Stimulated activated CD4-positive, alpha-beta T cell treated with anti-CD3 and anti-CD28 coated beads, Interleukin-12 subunit alpha, Interleukin-12 subunit beta, amount 100 ng/mL, for 4 hours (primary cell): ENCODE measurements at places on chromosomes 13 and 19.

DNA sequence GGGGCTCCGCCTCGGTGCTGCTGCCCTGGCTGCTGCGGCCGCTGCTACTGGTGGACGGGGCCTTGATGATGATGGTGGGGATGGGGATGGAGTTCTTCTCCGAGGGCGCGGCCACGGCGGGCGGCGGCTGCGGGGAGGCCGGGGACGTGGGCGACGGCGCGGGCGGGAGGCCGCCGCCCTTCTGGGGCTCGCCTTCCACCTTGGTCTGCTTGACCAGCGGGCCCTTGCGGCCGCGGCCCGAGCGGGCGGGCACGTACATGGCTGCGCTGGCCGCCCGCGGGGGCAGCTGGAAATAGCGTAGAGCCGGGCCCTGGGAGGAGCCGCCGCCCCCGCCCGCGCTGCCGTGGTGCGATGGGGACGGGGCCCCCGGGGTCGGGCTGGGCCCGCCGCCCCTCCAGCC lies 19.2 kb downstream of the C19orf81 start:
- DNase-seq = no peak

GRCh38 chr19:13712767-13713201 lies 51.5 kb upstream of the MRI1 start:
- no peak for DNase-seq

DNA sequence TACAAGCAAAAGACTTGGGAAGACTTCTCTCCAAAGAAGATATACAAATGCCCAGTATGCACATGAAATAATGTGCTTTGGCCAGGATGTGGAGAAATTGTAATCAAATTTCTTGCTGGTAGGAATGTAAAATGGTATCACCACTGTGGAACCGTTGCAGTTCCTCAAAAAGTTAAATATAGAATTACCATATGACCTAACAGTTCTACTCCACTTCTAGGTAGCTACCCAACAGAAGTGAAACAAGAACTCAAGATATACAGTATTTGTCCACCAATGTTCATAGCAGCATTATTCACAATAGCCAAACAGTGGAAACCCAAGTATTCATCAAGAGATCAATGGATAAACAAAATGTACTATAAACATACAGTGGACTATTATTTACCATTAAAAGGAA lies 95.0 kb upstream of the KLF5 start:
- no peak for DNase-seq

DNA sequence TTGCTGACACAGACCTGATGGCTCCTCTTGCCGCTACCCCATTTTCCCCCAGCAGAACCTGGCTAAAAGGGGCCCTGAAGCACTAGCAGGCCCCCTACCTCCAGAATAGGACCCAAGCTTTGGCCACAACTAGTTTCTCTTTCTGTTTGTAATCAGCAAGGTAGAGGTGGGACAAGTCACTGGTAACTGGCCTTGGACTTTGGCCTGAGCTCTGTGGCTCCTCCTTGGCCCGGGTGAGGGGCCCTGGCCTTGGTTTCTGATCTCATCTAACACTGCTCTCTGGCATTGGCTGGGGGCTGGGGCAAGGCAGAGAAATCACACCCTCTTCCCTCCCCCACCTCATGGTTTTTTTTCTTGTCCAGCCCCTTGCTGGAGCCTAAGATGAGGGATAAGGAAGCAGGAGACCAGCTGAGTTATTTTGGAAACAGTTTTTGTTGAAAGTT lies 2.1 kb downstream of the CALM3 start:
- DNase-seq = no peak

DNA sequence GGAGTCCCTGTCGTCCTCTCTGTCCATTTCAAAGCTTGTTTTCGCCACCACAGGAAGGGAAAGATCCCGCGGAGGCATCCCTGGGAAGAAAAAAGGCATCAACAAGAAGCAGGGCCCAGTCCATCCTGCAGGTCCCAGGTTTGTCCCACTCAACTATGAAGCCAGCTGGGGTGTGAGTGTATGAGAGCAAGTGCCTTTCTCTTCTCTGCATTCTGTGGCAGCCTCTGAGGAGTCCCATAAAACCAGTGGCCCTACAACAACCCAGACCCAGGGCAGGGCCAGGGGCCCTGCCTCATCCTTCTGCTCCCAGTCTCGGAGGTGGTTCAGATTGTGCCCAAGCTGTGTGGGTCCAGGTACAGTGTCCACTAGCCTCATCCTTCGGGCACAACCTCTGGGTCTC lies 18.9 kb downstream of the PEG3 start:
- DNase-seq = no peak

DNA sequence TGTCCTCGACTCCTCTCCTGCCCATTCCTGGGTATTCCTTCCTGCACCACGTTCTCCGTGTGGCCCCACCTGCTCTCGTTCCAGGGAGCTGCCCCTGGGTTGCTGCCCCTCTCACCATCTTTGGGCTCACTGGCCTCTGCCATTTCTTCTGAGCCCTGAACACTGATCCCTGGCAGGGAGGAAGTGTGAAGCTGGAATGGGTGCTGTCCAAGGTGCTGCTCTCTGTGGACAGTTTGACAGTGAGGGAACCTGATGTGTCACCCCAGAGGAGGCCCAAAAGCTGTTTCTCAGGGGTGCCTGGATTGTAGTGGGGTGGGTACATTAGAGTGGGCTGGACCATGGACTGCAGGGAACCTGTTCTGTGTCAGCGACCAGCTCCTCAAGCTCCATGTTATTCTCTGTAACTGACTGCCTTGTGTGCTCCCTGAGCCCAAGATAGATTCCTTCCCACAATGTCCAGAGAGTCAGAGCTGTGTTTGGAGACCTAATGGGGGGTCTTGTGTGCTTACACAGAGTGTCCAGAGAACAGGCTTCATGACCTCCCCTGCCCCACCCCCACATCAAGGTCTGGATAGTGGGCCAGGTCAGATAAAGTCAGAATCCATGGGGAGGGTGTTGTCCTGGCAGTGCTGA lies 7.2 kb upstream of the CEACAM8 start:
- no peak for DNase-seq

DNA sequence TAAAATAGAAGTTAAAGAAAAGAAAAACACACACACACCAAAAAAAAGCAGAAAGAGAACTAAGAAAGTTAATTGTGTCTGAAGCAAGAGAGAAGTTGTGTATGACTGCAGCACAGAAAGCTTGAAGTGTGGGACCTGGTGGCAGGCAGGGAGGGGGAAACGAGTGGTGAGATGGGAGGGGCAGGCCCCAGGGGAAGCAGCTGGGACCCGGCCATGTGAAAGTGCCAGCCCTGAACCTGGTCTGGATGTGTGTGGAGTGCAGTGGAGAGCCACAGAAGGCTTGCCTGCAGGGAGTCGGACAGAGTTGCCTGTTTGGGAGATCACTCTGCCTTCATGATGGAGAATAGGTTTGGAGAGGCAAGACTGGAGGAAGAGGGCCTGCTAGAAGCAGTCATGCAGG lies 199.0 kb downstream of the GGACT start:
- DNase-seq = no peak

DNA sequence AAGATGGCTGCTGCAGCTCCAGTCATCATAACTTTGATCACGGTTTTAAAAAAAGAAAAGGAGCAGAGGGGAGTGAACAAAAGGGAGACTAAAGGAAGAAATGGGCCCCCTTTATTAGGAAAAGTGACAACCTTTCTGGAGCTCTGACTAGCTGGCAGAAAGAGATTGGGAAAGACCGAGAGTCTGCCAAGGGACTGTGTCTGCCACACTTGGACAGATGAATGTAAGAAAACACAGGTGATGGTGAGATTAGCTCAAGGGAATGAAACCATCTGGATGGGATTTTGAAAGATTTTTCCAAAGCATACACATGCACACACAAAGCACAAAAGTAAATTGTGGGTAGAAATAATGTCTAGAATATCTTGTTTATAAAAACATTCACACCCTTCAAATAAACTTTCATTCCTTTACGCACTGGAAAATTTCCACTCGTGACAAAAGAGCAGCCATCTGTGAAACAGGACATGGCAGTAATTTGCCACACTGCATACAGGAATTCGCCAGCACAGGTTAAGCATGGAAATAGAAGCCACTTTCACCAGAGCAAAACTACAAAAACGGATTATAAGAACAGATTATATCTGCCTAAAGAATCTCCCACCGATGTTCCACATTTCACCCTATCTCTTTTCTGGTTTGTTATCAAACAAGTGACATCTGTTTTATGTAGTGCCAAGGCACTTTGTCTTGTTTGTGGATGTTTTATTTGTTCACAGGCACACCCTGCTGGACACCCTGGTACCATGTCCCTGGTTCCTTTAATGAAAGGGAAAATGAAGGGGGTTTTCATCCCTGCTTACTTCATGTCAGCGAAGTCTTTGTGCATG lies 819.5 kb downstream of the DIAPH3 start:
- DNase-seq = no peak
